ENCODE measurements at places on chromosomes 2 and 18.

- DNase-seq = no peak
Observed at GRCh38 chr2:55169359-55169758, 62.7 kb downstream of the CLHC1 start.

GRCh38 chr2:24164416-24164973 lies 10.4 kb upstream of the FAM228A start:
- no peak for DNase-seq

DNA sequence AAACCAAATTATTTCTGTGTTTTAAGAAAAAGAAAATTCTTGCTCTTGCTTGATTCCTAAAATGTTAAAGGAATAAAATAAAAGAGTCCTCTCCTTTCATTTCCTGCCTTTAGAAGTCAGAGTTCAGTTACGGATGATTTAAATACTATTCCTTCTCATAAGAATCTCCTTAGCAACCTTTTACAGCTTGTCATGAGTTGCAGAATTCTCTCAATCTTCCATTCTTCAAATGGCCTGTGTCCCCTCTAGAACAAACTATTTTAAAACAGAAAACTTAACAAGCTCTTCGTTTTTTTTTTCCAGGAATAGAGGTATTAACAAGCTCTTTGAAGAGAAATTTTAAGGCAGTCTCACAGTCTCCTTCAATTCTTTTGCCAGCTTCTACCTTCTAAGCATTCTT lies 42.2 kb downstream of the SPIRE1 start:
- DNase-seq = no peak

- peak; percentile 43 for DNase-seq
Observed at GRCh38 chr2:101396316-101396717, 9.0 kb upstream of the CREG2 start.

DNA sequence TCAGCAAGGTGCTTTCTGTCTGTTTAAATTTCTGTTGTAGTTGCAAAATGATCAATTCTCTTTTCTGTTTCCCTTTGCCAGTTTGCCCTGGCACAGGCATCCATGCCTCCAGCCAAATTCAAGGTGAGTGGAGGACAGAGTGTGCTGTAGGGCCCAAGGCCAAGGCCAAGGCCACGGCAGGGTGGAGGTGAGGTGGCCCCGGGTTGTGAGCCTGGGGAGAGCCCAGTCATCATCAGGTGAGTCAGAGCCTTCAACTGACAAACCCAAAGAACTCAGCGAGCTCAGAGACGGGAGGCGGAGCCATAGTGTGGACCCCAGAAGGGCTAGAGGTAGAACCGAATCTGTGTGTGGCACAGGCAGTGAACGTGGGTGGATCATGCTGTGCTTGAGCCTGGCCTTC lies 55.7 kb downstream of the BCL2L11 start:
- DNase-seq = no peak

- peak; percentile 44 for DNase-seq
Observed at GRCh38 chr2:111702119-111702803, 181.7 kb downstream of the ANAPC1 start.

DNA sequence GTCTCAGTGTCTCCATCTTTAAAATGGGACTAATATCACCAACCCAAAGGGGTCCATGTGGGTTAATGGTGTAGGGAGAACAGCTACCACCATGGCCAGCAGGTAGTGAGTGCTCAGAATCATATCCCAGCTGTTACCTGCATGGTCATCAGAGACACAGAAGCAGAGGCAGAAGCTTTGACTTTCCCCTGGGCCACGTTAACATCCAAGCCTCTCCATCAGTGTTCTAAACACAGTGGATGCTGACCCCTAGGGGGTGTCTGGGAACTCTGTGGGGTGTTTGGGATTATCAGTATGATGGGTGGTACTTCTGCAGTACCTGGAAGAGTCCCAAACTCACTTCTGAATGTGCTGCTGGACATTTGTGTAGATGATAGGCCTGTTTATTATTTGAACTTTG lies 93.6 kb downstream of the GYPC start:
- no peak for DNase-seq

- DNase-seq = peak; percentile 13
Observed at GRCh38 chr2:15673919-15674636, 82.4 kb downstream of the DDX1 start.

GRCh38 chr2:168434146-168434545 lies 21.9 kb upstream of the CERS6 start:
- DNase-seq = no peak

DNA sequence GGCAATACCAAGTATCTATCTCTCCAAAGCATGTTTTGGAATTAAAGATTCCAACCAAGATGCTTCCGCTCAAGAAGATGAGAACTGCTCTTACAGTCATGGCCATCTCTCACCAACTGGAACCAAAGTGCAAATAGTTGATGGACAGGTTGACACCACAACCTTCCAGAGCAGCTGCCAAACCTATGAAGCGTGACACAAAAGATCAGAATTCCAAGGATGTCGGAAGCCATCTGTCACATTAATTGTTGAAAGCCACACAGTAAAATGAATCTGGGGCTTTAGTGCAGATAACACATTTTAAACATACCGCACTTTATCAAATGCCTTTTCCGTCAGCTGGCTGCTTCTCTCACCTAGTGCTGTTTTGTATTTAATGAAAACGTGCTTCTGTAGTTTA lies 195.7 kb downstream of the CDH20 start:
- DNase-seq = no peak

GRCh38 chr2:25614711-25615110 lies 58.7 kb downstream of the DTNB start:
- no peak for DNase-seq

- no peak for DNase-seq
Observed at GRCh38 chr2:230895536-230896345, 29.3 kb downstream of the GPR55 start.

DNA sequence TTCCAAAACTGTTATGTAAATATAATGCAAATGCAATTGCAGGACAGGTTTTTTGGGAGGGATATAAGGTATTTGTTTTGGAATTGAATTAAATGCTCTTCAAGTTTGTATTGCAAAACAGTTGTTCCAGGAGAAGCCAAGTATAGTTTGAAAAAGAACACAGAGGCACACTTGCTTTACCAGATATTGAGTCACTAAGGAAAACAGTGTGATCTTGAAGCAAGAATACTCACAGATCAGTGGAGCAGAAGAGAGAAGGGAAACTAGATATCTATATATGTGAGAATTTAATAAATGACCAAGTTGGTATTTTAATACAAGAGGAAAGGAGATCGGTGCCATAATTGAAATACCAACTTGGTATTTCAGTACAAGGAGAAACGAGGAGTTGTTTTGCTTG lies 178.9 kb downstream of the CAPN13 start:
- DNase-seq = no peak

- DNase-seq = no peak
Observed at GRCh38 chr2:190840569-190841172, 40.0 kb upstream of the GLS start.

DNA sequence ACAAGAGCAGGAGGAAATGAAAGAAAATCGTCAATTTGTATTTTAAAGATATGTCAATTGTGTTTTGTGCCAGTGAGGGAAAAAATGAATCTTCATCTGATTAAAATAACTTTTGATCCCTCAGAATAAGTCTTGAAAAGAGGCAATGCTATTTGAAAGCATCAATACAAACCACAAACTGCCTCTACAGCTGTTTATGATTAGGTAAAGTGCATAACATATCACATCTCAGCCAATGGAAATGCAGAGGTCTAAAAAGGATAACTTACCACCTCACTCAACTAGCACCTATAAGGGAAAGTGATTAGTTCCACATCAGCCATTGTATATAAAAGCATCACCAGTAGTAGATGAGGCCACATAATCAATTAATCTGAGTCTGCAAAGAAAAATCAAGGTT lies 492.2 kb upstream of the CDH2 start:
- DNase-seq = no peak

- DNase-seq = no peak
Observed at GRCh38 chr2:71452565-71452964, 796 bp upstream of the DYSF start.

GRCh38 chr2:230007931-230008707 lies 60.6 kb downstream of the SLC16A14 start:
- DNase-seq = peak; percentile 63

DNA sequence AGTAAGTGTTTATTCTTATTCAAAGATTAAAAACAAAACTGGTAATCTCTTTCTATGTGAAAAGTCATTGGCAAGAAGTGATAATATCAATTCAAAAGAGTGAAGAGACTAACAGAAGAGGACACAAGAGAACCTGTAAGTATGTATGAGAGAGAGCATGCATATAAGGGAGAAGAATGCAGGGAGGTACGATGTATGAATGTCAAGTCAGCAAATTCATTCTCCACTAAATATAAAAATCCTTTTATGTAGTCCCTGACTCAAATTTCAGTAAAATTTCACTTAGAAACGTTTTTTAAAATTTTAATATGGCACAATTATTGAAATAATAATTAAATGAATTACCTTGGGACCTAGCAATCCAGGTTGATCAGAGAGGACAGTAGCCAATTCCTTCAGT lies 55.3 kb downstream of the NCKAP1 start:
- DNase-seq = no peak

- no peak for DNase-seq
Observed at GRCh38 chr2:84212611-84213314, 246.3 kb downstream of the SUCLG1 start.

GRCh38 chr2:212730994-212731393 lies 192.4 kb upstream of the ERBB4 start:
- DNase-seq = no peak

DNA sequence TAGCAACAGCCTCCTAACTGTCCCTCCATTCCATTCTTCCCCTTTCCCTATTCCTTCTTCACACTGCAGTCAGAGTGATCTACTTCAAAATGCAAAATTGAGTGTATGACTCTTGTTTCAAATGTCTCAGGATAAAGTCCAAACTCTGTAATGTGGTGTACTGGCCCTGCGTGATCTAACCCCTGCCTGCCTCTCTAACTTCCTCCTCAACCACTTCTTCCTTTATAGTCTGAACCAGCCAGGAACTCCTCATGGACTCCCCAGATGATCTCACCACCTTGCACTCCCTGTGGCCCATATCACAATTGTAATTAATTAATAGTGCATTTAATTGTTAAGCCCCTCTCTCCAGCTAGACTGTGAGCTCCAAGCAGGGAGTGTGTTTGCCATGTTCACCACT lies 3.1 kb upstream of the B3GNT2 start:
- no peak for DNase-seq

- DNase-seq = no peak
Observed at GRCh38 chr2:19371996-19372582, 13.7 kb upstream of the OSR1 start.
